ENCODE measurements at places on chromosomes 13 and 19.

- DNase-seq: no peak
- H3K27me3 ChIP-seq: no peaks in the 10 kb centered on the region
- no peak overlapping the region for H3K27ac ChIP-seq
- H3K4me3 ChIP-seq: no peak overlapping the region
- no peaks in the 10 kb centered on the region for H3K36me3 ChIP-seq
These were observed 389.5 kb downstream of the UQCRFS1 start for GRCh38 chr19:28823338-28823961.

DNA sequence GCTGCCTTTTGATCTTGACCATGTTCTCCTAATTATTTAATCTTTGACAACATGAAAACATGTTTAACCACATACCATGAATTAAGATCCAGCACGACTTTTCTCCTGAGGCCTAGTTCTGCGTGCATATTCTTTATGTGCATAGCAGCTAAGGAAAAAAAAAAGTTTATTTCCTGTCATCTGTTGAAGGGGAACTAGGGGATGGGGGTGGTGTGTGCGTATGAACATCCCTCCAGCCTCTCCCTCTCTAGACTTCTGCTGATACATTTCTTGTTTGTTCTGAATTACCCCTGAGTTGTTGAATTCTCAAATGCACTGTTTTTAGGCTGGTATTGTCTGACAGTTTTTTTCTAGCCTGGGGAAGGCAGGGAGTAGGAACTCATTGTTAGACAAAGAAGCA lies 543.3 kb downstream of the FGF9 start:
- H3K36me3 ChIP-seq: no peaks in the 10 kb centered on the region
- no peaks in the 10 kb centered on the region for H3K27me3 ChIP-seq
- H3K4me1 ChIP-seq: no peaks in the 10 kb centered on the region
- no peak for DNase-seq
- no peak overlapping the region for H3K27ac ChIP-seq
- no peak overlapping the region for H3K4me3 ChIP-seq

DNA sequence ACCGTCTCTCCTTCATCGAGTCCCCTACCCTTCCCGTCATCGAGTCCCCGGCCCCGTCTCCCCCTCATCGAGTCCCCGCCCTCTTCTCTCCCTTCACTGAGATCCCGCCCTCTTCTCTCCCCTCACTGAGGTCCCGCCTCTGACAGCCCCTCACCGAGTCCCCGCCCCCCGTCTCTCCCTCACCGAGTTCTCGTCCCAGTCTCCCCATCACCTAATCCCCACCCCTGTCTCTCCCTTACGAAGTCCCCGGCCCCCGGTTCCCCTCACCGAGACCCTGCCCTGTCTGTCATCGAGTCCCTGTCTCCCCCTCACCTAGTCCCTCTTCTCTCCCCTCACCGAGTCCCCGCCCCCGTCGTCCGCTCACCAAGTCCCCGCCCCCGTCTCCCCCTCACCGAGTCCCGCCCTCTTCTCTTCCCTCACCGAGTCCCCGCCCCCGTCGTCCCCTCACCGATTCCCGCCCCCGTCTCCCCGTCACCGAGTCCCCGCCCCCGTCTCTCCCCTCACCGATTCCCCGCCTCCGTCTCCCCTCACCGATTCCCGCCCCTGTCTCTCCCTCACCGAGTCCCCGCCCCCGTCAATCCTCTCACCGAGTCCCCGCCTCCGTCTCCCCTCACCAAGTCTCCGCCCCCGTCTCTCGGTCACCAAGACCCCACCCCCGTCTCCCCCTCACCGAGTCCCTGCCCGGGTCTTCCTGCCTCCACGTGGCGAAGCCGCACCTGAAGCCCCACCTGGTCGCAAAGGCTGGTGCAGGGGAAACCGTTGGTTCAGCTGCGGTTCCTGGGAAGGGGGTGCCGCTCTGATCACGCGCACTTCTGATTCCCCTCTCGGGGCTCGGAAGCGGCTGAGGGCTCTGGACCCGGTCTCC lies 23.9 kb upstream of the ZNF846 start:
- H3K27me3 ChIP-seq: no peaks in the 10 kb centered on the region
- peak overlapping the region; percentile 97 for H3K27ac ChIP-seq
- no peaks in the 10 kb centered on the region for H3K36me3 ChIP-seq
- no peaks in the 10 kb centered on the region for H3K4me1 ChIP-seq

GRCh38 chr13:33087790-33088189 lies 71.6 kb downstream of the KL start:
- H3K36me3 ChIP-seq: no peaks in the 10 kb centered on the region
- no peaks in the 10 kb centered on the region for H3K27me3 ChIP-seq
- DNase-seq: no peak
- H3K4me3 ChIP-seq: no peak overlapping the region
- H3K4me1 ChIP-seq: no peaks in the 10 kb centered on the region
- no peak overlapping the region for H3K27ac ChIP-seq

DNA sequence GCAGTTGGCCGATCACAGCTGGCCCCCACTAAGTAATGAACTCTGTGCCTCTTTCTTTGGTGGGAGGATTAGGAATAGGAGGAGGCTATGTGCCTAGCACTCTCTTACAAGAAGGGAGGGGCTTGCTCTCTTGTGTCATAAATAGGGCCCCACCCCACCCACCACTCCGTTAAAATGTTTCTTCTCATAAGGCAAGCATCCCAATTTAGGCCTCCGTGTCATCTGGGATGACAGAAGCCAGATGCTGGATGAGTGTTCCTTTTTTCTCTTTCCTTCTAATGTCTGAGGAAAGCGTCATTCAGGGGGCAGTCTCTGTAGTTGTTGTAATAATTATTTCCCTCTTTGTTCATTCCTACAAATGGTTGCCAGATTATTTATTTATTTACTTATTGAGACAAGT lies at the start of gene LIPE:
Gene LIPE (minus strand): TSS at position 76 of the 400 bp plus-strand sequence. CDS start 239 bp downstream, outside the sequence.
- H3K27ac ChIP-seq: no peak within 1 kb of the TSS
- DNase-seq: no peak
- H3K4me3 ChIP-seq: no peak within 1 kb of the TSS

DNA sequence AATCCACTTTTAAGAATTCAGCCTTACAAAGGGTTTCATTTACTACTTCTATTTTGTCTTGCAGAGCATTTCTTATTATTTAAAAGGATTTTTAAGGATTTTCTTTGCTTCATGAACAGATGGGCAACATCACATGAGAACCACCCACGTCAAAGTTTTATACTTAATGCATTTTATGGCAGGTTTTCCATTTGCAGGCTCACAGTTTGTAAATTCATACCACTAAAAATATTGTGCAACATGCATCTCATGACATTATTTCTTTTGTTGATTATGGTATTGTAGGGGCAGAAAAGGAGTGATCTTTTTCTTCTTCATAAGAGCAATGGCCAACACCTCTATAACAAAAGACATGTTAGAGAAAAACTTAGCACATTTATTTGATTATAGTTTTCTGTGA lies 554.0 kb upstream of the SPRY2 start:
- no peaks in the 10 kb centered on the region for H3K36me3 ChIP-seq
- DNase-seq: no peak
- no peaks in the 10 kb centered on the region for H3K27me3 ChIP-seq
- H3K4me1 ChIP-seq: no peaks in the 10 kb centered on the region
- H3K27ac ChIP-seq: no peak overlapping the region
- no peak overlapping the region for H3K4me3 ChIP-seq

DNA sequence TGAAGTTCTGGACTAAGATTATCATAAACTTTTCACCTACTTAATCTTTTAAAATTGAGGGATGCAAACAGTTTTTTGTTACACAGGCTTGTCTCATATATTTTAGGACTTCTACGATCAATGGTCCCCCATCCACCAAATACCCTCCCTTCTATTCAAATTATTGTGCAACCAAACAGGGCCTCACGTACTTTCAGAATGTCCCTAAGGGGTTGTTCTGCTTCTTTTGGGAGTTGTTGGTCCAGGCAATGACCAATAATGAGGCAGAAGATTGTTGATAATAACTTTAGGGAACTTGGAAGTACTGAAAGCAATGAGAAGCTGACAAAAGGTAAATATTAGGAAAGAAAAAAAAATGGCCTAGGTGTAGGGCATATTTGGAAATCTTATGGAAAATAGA lies 2.9 kb downstream of the DNAJC15 start:
- H3K27me3 ChIP-seq: no peaks in the 10 kb centered on the region
- H3K36me3 ChIP-seq: no peaks in the 10 kb centered on the region
- no peaks in the 10 kb centered on the region for H3K4me1 ChIP-seq

DNA sequence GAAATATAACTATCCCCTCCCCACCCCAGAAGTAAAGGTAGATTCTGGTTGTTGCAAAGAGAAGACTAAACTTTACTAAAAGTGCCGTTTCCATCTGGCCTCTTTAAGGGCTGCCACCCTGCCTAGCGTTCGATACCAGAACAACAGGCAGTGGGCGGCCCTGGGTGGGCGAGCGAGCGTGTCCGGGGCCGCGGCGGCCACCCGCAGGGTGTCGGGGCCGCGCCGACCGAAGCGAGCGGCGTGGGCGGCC lies 2.6 kb downstream of the FGF9 start:
- peaks cover 62% of the 10 kb centered on the region for H3K27me3 ChIP-seq
- no peak for DNase-seq
- no peaks in the 10 kb centered on the region for H3K4me1 ChIP-seq

DNA sequence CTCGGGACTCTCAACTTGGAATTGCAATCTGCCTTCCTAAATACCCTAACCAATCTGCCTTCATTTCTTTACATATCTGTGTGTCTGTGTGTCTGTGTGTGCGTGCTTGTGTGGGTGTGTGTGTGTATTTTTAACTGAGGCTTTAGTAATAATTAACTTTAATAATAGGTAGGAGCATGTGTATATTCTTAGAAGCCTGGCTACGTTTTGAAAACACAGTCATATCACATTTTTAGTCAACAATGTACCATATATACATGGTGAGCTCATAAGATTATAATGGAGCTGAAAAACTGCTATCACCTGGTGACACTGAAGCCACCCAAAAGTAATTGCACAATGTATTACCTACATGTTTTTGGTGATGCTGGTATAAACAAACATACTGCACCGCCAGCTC lies 65.4 kb upstream of the ATXN8OS start:
- no peaks in the 10 kb centered on the region for H3K27me3 ChIP-seq
- no peak overlapping the region for H3K27ac ChIP-seq
- no peak overlapping the region for H3K4me3 ChIP-seq
- H3K36me3 ChIP-seq: no peaks in the 10 kb centered on the region
- no peaks in the 10 kb centered on the region for H3K4me1 ChIP-seq
- no peak for DNase-seq

DNA sequence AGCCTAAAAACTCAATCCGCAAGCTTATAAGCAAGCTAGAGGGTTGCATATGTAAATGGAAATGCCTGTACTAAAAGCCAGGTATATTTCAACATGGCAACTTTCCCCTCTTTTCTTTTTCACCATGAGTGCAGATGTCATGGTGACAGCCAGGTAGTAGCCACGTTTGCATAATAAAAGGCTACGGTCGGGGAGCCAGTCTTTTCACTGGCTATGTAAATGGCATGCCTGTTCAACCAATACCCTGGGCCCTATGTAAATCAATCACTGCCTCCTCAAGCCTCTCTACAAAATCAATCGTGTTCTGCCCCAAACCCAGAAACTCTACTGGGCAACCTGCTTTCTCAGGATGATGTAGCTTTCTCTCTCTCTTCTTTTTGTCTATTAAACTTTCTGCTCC lies 87.4 kb downstream of the ZNF100 start:
- H3K36me3 ChIP-seq: no peaks in the 10 kb centered on the region
- H3K4me1 ChIP-seq: no peaks in the 10 kb centered on the region
- no peaks in the 10 kb centered on the region for H3K27me3 ChIP-seq
- no peak overlapping the region for H3K27ac ChIP-seq

DNA sequence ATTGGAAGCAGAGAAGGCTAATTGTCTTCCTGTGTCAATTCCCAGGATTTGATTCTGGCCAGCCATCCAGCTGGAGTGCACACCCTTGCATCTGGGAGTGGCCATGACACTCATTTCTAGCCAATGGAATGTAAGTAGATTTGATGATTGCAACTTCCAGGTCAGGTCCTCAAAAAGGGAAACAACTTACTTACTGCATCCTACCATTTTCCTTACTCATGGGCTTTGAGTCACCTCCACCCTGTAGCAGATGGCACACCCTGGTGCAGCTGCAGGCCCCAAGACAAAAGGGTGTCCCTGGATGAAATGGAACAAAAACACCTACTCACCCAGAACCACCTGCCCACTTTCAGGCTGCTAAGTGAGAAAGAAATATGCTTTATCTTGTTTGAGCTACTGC lies 27.3 kb upstream of the MPHOSPH8 start:
- no peaks in the 10 kb centered on the region for H3K27me3 ChIP-seq
- H3K36me3 ChIP-seq: no peaks in the 10 kb centered on the region
- no peak overlapping the region for H3K4me3 ChIP-seq
- no peak for DNase-seq

DNA sequence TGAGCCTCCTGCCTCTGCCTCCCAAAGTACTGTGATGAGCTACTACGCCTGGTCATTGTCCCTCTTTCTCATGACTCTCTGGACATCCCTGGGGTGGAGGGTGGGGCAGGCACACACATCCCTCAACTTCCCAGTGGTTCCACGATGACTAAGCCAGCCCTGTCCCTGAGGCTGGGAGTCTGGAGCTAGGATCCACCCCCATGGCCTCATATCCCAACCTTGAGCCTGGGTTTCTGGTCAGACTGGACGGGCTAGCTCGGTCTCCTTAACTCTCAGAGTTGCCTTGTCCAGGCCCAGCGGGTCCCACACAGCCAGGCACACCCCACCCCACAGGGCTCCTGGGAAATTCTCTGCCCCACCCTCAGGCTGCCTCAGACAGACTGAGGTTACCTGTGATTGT lies 19.6 kb downstream of the IER2 start:
- no peak overlapping the region for H3K4me3 ChIP-seq
- H3K27ac ChIP-seq: peak overlapping the region; percentile 87
- DNase-seq: peak; percentile 78

- no peaks in the 10 kb centered on the region for H3K27me3 ChIP-seq
- no peak for DNase-seq
These were observed 463.5 kb downstream of the GPC6 start for GRCh38 chr13:93690139-93690538.

- H3K4me3 ChIP-seq: peak within 1 kb of the TSS; percentile 56
- DNase-seq: no peak
- no peak within 1 kb of the TSS for H3K27ac ChIP-seq
- no peaks in the 10 kb centered on the region for H3K4me1 ChIP-seq
These were observed at the start of gene VAV1 for GRCh38 chr19:6772028-6772865. VAV1 (plus strand) TSS chr19:6772708; CDS start chr19:6772808, 100 bp downstream.

DNA sequence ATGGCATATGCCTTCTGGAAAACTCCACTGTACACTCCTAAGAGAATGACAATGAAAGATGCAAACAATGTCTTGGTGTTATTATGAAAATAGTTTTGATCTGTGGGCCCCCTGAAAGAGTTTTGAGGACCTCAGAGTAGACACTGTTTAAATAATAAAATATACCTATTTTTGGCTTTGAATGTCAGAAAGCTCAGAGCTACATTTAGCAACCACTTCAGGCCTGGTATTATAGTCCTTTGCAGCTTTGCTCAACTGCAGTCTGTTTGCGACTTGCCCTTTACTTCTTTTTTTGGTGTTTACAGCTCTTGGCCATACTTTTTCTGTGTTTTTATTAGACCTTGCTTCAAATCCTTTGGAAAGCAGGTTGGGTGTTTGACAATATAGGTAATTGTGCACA lies 5.8 kb upstream of the UBE2L5 start:
- H3K36me3 ChIP-seq: no peaks in the 10 kb centered on the region
- H3K27me3 ChIP-seq: no peaks in the 10 kb centered on the region
- no peak overlapping the region for H3K27ac ChIP-seq
- no peak overlapping the region for H3K4me3 ChIP-seq
- DNase-seq: no peak

- peak overlapping the region; percentile 71 for H3K27ac ChIP-seq
- no peaks in the 10 kb centered on the region for H3K36me3 ChIP-seq
- H3K4me3 ChIP-seq: no peak overlapping the region
- no peak for DNase-seq
These were observed 717 bp upstream of the NALCN start for GRCh38 chr13:101417043-101417406.

Data from breast epithelium (tissue), 4 donors.